ENCODE measurements at places on chromosomes 13 and 19.

- DNase-seq, result no peak
These were observed 621 bp downstream of the SOX21 start for GRCh38 chr13:94711561-94712286.

- no peak for DNase-seq
These were observed 592.9 kb downstream of the KCTD12 start for GRCh38 chr13:76293346-76293745.

DNA sequence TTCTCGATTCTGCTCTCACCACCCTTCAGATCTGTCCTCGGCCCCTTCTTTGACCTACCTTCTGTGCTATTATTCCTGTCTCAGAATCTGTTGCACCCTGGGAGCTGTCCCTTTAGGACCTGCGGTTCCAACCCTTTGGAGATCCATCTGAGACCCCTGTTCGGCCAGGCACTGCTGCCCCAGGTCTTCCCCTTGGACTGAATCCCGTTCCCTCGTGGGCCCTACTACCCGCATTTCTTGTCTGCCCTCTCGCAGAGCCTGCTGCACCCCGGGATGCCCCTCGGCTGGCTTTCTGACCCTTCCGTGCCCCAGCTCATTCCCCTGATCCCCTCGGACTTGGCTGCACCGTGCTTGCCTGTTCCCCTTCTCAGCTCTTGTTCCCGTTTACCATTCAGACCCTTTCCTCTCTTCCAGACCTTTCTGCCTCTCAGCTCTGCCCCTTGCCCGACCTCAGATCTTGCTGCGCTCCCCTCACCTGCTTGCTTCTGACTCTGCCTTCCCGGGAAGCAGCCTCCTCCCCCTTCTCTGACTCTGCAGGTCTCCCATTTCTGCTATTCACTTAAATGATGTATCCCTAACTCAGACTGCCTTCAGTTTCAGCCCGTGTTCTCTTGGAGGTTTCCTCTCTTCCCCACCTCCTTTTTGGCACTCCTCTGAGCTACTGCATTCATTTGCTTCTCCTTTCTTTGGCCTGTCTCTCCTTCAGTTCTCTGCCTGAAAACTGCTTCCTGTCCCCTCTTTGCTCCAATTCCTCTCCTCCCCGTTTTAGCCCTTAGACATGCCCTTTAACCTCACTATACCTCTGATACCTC is 1.1 kb downstream of the ARHGAP35 start:
- no peak for DNase-seq

DNA sequence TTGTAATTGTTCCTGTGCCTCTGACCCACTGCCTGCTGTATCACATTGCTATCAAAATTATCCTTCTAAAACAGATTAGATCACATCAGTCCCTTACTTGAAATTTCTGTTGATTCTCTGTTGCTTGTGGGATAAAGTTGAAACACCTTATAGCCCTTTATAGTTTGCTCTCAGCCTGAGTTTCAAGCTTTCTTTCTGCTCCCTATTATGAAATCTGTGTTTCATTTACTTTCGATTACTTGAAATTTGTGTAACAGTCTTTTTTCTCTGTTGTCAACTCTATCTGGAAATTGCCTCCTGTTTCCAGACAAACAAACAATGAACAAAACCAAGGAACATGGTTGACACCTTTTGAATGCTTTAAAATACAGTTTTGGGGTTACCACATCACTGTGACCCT is 167.9 kb downstream of the PDS5B start:
- no peak for DNase-seq

DNA sequence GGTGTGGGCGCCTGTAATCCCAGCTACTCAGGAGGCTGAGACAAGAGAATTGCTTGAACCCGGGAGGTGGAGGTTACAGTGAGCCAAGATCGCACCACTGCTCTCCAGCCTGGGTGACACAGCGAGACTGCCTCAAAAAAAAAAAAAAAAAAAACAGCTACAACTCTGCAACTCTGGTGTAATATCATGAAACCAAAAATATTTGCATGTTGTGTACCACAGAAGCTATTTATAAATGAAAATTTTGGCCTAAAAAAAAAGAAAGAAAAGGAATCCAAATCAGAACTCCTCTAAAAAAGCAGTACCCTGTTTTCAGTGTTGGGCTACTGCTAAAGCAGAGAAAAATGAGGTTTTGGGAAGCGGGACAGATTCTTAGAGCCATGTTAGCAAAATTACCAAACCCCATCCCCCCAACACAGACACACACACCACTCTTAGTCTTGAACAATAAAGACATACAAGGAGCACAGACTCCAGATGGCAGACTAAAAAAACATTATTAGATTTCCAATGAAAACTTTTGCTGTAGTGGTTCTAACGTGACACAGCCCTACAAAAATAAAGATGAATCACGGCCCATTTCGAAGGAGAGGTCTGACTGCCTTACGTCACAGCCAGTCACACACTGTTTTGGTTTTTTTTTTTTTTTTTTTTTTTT is 51.5 kb downstream of the INSR start:
- no peak for DNase-seq

All from cerebellar nuclear complex (tissue), 1 donor.